ENCODE measurements at places on chromosomes 6 and 20.

DNA sequence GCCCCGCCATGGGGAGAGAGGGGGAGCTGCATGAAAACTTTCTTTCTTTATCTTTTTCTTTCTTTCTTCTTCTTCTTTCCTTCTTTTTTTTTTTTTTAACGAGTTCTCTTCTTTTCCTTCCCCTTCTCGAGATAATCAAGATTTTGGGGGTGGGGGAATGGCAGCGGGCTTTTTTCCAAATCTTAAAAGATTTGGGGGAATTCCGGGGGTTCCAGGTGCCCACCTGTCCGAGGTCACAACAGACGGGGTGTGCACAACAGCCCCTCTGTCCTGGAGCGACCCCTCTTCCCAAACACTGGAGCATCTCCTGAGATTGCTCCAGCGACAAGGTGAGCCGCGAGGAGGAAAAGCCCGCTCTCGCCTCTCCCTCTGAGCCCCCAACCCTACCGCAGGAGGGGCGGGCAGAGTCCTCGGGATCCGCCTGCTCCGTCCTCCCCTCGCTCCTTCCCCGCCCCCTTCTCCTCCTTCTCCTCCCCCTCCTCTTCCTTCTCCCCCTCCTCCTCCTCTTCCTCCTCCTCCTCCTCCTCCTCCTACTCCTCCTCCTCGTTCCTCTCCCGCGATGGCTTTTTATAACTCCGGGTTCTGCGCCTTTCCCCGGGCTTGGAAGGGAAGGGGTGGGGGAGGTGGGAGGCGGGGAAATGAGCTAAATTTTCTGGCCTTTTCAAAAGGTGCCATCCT lies 689 bp upstream of the KCNB1 start:
- DNase-seq, result no peak

- DNase-seq, result no peak
Observed at GRCh38 chr6:125747589-125748405, 1.6 kb upstream of the HEY2 start.

- DNase-seq, result no peak
Observed at GRCh38 chr6:53702316-53702715, 36.8 kb upstream of the KLHL31 start.

- no peak for DNase-seq
Observed at GRCh38 chr20:19291024-19291817, 78.8 kb downstream of the SLC24A3 start.

DNA sequence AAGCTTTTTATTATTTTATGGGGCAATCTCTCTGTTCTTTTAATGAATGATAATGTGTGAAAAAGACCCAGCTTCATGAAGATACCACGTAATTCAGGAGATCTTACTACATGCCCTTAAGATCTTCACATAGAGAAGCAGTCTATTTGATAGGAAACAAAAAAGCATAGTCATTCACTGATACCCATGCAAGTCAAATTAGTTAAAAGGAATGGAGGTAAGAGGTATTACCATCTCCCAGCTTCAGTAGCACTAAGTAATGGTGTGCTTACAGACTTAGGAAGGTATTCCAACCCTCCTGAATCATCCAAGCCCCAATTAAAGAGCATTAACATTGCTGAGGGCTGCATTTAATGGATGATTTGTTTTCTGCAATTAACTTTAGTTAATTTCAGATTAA lies 364.7 kb downstream of the SYNE1 start:
- DNase-seq, result no peak

GRCh38 chr20:50574108-50574507 lies 63.9 kb downstream of the PTPN1 start:
- DNase-seq, result no peak

GRCh38 chr6:22363714-22364239 lies 66.9 kb upstream of the PRL start:
- no peak for DNase-seq

GRCh38 chr20:12955611-12956010 lies 53.2 kb upstream of the SPTLC3 start:
- no peak for DNase-seq

- DNase-seq, result no peak
Observed at GRCh38 chr6:80217794-80218193, 111.3 kb downstream of the BCKDHB start.

DNA sequence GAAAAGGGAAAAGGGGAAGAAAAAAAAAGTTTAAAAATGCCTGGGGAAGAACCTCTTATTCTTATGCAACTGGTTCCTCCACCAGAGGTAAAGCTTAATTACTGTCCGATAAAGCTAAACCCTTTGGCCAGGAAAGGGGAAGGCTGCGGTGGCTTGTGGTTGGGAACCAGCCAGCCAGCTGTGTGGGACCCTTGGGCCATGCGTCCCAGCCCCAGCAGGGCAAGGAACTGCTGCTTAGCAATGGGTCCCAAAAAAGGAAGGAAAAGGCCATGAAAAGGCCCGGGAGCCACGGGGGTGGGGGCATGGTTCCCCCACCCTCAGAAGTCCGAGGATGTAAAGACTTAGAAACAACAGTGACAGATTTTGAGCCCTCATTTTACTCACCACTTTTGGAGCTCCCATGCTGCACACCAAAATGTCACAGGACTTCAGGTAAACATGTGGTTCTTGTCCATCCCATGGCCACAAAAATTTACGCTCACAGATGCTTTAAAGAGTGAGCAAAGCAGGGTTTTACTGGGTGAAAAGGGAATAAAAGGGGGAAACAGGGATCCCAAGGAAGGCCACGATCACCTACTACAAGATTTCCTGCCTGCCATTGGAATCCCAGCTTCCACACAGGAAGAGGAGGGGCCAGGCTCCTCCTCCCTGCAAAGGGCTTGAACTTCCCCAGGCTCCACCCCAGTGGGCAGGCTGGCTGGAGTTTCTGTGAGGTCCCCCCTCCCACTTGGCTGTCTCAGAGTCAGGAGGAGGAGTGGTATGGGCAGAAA lies 1234.7 kb upstream of the GJE1 start:
- DNase-seq, result no peak

- no peak for DNase-seq
Observed at GRCh38 chr6:11307226-11307625, 74.8 kb upstream of the NEDD9 start.

DNA sequence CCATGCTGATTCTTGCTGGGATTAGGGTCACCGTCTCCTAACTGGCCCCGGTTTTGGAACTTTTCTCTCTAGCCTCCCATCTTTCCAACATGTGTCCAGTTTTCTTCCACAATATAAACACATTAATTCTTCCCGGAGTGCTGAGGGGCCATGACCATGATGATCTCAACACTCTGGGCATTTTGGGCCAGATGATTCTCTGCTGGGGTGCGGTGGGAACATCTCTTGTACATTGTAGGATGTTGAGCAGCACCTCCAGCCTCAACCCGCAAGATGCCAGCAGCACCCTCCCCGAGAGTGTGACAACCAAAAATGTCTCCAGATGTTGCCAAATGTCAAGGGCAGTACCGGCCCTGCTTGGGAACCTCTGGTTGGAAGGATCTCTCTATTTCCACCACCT lies 164.8 kb downstream of the TFAP2C start:
- no peak for DNase-seq

DNA sequence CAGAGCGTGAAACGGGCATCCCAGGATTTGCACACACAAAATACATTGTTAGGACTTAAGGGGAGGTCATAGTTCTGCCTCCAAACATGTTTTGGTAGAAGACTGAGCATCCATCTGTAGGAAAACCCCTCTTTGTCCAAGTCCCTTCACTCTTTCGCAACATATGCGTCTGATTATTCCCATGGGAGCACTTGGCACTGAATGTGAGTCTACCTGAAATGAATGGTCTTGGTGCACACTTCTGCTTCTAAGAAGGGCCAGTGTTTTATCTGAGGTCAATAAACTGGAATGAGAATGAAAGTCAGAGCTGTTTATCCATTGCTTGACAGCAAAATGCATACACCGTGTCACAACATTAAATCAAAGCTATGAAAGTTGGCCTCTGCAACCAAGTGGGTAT lies 33.0 kb downstream of the GJA10 start:
- DNase-seq, result no peak

GRCh38 chr6:100202417-100203194 lies 208.6 kb upstream of the MCHR2 start:
- DNase-seq, result no peak

GRCh38 chr6:69061066-69061465 lies 426.0 kb downstream of the ADGRB3 start:
- DNase-seq, result no peak

DNA sequence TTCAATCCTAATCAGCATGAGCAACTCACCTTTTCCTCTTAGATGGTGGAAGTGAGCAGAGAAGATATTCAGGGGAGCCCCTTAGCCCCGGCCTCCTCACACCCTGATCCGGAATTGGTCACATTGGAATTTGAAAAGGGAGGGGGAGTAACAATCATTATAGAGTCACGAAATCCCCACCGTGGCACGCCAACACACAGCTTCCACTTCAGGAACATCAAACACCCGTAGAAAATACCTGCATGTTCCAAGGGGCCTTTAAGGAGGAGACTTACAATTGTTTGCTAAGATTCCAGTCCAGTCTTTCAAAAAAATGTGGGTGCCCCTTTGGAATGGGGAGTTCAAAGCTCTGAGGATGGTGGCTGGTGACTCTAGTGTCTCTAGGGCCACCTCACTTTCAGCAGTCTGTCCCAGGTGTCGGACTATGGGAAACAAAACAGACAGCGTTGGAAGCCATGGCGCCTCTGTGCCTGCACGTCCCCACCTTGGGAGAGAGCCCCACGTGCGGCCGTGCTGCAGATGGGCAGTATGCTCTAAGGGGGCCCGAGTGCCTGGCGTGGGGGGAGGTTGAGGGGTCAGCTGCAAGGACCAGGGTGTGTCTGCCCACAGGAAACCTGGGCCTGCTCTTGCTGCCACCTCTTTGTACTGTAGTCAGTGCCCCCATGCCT lies 2.4 kb downstream of the CD93 start:
- DNase-seq, result no peak

DNA sequence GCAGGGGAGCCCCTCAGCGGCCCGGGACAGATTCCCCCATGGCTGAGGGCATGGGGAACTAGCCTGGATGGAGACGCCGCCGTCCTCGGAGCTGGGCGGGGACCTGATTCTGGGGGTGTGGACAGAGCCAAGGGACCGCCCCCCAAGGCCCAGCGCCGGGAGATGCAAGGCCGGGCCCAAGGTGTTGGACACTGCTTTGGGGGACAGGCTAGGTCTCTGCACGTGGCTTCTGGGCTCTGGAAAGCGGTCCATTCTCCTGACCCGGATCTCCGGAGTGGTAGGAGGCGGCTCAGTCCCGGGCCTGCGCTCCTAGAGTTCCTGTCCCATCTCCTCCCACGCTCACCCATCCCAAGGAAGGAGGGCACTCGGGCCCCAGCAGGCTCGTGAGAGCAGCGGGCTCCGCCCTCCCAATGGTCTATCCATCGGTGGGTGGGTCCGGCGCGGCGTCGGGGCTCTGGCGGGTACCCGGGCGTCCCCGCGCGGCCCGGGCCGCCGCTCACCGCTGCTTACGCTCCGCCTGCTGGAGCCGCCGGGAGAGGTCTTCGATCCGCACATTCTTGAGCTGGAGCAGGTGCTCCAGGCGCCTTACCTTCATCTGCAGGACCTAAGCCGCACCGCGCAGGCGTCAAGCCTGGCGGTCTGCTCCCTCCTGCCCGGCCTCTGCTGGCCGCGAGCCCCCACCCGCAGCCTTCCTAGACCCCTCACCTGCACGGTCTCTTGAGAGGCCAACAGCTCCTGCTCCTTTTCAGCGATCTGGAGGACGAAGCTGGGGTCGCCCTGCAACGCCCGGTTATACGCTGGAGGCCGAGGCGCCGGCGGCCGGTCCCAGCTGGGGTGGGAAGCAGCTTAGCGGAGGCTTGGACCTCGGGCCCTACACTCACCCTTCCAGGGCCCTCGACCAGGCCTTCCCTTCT lies 3.3 kb downstream of the SPEF1 start:
- DNase-seq, result no peak

GRCh38 chr6:160035693-160036330 lies 66.9 kb downstream of the IGF2R start:
- DNase-seq, result no peak

DNA sequence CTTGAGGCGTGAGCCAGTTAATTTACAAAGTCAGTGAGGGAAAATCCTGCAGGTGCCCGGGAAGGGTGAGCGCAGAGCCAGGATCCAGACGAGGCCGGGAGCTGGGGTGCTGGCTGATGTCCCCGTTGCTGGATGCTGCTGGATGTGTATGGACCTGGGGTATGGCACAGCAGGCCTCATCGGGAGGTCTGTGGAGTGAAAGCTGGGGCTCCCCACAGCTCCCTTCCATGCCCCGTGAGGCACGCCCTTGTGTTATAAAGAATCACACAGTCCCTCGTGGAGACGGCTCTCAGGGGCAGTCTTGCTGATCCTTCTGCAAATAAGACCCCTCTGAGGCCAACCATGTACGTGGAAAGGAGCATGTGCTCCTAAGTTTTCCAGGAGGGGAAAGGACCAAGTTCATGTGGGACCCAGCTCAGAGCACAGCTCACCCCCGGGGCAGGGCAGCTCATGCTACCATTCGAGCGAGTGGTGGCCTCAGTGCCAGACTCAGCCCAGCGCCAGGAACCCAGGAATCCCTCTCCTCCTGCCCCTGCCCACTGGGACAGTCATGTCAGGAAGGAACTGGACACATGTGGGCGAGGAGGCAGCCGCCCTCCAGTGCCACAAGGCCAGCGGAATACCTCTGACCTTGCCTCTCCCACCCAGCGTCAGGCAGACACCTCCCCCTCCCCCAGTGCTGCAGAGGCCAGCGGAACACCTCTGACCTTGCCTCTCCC lies 97.5 kb downstream of the CDH4 start:
- DNase-seq, result no peak

DNA sequence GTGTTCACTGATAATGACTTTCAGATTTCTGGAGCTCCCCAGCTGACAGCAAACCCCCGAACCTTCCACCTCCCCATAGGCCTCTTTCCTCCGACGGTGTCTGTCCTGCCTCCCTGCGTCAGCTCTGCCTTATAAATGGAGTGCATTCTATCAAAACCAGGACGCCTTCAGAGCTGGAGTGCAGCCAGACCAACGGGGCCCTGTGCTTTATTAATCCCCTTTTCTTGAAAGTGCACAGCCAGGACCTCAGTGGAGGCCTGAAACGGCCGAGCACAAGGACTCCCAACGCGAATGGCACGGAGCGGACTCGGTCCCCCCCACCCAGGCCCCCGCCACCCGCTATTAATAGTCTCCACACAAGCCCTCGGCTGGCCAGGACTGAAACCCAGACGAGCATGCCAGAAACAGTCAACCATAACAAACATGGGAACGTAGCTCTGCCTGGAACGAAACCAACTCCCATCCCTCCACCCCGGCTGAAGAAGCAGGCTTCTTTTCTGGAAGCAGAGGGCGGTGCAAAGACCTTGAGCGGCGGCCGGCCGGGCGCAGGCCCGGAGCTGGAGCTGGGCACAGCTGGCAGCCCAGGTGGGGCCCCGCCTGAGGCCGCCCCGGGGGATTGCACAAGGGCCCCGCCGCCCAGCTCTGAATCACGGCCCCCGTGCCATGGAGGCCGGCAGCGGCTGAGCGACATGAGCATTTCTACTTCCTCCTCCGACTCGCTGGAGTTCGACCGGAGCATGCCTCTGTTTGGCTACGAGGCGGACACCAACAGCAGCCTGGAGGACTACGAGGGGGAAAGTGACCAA lies 42.3 kb upstream of the NAA20 start:
- DNase-seq, result peak; percentile 10

- DNase-seq, result no peak
Observed at GRCh38 chr6:126153661-126154060, 167.3 kb downstream of the TRMT11 start.

DNA sequence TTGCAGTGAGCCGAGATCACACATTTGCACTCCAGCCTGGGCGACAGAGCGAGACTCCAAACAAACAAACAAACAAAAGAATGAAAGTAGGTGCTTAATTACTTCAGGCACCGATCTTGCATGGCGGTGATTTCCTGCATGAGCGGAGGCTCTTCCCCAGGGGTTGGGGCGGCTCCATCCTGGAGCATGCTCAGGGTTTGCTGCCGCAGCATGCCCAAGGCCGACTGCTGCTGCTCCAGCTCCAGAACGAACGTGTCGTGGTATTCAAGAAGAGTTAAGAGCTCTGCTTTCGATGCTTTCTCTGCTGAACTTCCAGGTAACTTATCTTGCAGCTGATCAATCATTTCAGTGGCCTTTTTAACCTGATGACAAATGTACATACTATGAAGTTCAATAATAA lies 313.8 kb downstream of the SYNE1 start:
- DNase-seq, result no peak
